ENCODE measurements at places on chromosomes 12 and 14. TPM values are rescaled to one million over a fixed set of nuclear protein-coding genes. Genes with fewer than 3 reads are reported as not detected.

The CEBPE gene
- total RNA-seq = 0.79 TPM

The RILPL2 gene
- total RNA-seq = 11.3 TPM

The PAX9 gene
- total RNA-seq = not detected

The CLMN gene
- total RNA-seq = 0.42 TPM

GRCh38 chr12:6489449-6489848 lies 3.6 kb downstream of the MRPL51 start:
- peaks cover 15% of the 10 kb centered on the region for H3K36me3 ChIP-seq

DNA sequence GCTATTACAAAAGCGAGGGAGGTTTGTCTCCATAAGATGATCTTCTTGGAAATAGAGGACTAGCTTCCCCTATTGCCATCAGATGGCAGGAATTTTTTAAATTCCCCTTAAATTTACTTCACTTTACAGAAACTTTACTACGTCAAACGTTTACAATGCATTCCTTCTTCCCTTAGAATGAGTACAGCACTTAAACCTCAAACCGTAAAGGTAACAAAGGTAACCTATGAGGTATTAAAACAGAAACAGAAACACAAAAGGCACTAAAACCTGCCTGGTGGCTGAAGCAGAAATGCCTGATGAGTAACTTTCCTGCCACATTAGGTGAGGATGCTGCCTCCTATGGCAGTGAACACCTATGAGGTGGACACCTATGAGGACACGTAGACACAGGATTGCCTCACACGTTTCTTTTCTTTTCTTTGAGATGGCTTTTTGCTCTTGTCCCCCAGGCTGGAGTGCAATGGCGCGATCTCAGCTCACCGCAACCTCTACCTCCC lies 25.0 kb downstream of the DIO2 start:
- DNase-seq = no peak
- no peak overlapping the region for H3K27ac ChIP-seq
- H3K4me3 ChIP-seq = no peak overlapping the region
- H3K4me1 ChIP-seq = no peaks in the 10 kb centered on the region
